ENCODE measurements at places on chromosomes 7 and 10.

DNA sequence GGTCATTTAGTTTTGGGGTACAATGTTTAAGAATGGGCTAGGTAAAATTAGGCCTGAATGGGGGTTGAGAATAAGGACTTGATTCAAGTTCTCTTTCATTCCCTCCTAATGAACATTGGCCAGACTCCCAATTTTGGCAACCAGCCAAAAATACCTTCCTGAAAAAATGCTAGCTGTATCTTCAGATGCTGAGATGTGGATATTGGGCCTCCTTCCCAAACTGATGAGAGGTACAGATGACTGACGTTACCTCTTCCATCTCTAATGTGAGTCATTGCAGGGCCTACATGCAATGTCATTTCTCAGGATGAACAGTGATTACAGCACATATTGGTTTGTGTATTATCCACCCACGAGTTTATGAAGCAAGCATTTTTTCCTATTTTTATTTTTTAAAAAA, 151.6 kb downstream of the SND1 start:
- no peak for DNase-seq

DNA sequence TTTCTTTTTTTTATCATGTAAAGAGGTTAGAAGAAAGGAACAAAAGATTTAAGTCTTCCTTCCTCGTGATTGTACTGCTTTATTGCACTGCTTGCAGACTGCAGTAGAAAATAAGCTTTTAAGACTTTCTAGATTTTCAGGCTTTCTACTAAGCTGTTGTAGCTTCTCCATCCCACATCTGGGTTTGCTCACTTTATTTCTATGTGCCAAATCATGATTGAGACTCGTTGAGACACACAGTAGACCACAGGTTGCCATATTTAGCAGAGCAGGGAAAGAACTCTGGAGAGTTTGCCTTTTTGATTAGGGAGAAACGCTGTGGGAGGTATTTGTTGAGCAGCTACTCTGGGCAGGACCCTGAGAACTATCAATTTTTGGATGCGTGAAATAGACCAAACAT, 89.2 kb upstream of the BTBD16 start:
- no peak for DNase-seq

- no peak for DNase-seq
Observed at GRCh38 chr10:80477813-80478212, 23.7 kb downstream of the TSPAN14 start.

DNA sequence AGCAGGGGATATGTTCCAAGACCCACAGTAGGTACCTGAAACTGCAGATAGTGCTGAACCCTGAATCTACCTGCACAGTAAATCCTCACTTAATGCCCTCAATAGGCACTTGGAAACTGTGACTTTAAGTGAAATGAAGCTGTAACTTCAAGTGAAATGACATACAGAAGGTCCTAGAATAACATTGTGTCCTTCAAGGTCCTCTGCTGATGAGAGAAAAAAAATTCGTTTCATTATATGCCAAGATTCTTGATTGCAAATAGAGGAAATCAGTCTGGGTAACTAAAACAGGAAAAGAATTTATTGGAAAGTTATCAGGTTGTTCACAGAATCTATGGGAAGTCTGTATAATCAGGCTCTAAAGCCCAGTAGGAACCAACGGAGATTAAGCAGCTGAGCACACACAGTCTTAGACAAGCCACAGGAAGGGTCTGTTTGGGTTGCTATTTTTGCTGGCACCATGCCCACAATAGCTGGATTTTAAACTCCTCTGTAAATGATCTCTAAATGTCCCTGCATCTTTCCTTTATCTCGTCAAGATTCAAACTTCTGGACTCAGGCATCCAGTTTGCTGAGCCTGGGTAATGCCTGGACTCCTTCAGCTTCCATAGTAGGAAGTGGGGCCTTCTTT, 57.5 kb downstream of the EXOC4 start:
- no peak for DNase-seq

GRCh38 chr7:122790591-122790990, 87.9 kb upstream of the RNF148 start:
- DNase-seq = no peak

- no peak for DNase-seq
Observed at GRCh38 chr10:91598211-91598977, 34.5 kb downstream of the PPP1R3C start.

DNA sequence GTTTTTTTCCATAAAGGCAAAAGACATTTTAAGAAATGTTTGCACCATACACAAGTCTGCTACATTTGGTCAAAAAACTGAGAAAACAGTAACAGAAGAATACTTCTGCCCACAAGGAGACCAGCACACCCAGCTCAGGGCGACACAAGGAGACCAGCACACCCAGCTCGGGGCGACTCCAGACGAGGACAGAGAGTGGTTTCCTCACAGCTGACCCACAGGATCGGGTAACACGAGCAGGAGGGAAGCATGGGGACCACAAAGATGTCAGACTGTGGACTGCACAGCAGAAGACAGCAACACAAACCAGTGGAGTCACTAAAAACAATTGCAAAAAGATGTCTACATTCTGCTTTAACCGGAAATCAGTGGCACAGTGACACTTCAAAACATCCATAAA, 237.6 kb downstream of the DIP2C start:
- no peak for DNase-seq

DNA sequence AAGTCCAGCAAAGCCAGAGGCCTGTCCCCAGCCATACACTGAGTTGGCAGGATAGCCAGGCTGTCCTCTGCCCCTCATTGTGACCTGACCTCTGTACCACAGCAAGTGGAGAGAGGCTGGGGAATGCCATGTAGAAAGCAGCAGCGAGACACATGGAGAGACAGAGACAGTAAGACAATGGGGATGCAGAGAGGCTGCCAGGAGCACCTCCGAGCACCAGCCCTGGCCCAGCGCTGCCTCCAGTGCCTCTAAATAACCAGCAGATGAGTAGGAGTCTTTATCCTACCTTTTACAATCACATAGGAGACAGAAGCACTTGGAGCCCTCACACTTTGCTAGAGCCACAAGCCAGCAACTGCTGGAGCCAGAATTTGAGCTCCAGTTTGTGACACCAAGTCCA, 8.1 kb downstream of the GDF2 start:
- DNase-seq = no peak

DNA sequence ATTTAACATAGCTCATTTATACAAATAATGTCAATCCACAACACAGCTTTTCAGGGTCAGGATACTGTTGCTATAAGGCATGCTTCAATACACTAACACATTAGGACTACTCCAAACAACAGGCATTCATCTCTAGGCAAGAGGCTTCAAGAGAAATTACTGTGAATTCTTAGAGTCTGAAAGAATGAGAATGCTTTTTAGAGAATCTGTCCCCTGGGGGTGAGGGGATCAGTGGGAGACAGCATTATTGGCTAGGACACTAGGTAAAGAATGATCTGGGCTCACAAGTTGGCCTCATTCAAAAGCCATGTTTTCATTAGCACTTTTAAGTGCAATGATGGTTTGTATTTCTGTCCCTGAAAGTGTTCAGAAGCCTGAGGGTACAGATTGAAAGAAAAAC, 132.6 kb downstream of the SEMA3D start:
- no peak for DNase-seq

GRCh38 chr10:130748409-130749057, 563.0 kb downstream of the TCERG1L start:
- DNase-seq = no peak

- DNase-seq = no peak
Observed at GRCh38 chr10:73910764-73911552, at the start of gene PLAU. TSS of gene PLAU (plus strand) at chr10:73911132. CDS start at chr10:73911556, 424 bp downstream.

GRCh38 chr10:132748545-132749370, 37.2 kb downstream of the NKX6-2 start:
- DNase-seq = no peak

DNA sequence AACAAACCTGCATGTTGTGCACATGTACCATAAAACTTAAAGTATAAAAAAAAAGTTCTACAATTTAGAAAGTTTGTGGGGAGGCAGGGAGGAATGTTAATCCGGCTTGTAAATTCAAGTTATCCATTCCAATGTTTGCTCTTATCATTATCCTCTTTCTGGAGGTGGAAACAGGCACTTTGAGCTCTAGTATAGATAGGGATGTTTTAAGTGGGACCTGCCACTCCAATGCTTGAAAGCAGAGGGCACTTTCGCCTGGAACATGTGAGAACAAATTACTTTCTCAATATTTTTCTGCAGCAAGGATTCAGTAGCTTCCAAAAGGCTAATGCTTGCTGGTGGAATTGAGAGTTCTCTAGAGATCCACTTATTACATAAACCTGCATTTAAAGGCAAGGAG, 45.6 kb downstream of the FEZF1 start:
- DNase-seq = no peak

DNA sequence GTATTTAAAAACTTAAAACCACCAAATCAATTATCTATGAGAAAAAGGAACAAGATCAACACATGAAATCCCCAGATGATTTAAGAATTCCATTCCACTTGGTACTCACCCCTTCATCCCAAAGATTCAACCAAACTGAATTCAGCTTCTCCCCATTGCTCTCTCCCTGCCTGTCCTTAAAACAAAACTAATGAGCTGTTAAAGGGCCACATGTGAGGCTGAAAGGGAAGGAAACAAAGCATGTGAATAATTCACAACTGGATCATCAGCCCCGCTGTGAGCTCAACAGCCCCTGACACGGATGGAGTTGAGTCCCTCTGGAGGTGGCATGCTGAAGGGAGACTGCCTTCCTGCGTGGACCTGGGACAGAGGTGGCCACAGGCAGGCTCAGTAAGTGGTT, 32.9 kb downstream of the VOPP1 start:
- DNase-seq = no peak

- DNase-seq = no peak
Observed at GRCh38 chr7:159109653-159110035, 35.0 kb downstream of the VIPR2 start.

GRCh38 chr10:8065651-8066050, 11.2 kb downstream of the GATA3 start:
- no peak for DNase-seq

GRCh38 chr7:36034020-36034419, 119.0 kb upstream of the EEPD1 start:
- DNase-seq = no peak

DNA sequence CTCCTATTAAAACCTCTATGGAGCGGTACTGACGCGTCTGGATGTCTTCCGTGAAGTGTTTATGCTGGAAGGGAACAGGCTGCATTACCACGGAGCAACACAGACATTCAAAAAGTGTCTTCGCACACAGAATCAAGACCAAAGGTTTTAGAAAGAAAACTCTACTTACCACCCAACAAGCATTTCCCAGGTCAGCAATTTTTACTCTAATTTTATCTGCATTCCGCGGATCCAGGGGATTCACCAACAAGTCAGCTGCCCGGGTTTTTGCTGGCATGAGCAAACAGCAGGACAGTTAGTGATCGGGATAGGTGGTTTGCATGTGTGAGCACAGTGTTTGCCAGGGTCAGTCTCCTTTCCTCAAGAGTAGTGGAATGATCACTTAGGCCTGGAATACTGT, 118.8 kb downstream of the KMT2E start:
- no peak for DNase-seq

- DNase-seq = no peak
Observed at GRCh38 chr7:31933481-31933880, 136.7 kb downstream of the PDE1C start.

DNA sequence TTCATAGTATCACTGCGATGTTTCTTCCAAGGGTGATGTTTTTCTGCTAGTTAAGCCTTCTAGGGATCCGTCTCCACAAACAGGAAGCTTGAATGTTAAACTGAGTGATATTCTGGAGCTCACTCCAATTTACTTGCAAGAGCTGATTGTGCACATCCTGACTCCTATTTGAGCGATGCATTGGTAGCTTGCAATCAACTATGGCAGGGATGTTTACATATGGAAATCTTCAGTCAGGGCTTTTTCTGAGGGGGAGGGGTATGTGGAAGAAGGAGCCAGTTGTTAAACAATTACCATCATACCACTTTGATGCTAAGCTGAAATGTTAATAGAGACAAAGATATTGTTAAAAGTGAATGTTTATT, 43.2 kb upstream of the NXPH1 start:
- no peak for DNase-seq

DNA sequence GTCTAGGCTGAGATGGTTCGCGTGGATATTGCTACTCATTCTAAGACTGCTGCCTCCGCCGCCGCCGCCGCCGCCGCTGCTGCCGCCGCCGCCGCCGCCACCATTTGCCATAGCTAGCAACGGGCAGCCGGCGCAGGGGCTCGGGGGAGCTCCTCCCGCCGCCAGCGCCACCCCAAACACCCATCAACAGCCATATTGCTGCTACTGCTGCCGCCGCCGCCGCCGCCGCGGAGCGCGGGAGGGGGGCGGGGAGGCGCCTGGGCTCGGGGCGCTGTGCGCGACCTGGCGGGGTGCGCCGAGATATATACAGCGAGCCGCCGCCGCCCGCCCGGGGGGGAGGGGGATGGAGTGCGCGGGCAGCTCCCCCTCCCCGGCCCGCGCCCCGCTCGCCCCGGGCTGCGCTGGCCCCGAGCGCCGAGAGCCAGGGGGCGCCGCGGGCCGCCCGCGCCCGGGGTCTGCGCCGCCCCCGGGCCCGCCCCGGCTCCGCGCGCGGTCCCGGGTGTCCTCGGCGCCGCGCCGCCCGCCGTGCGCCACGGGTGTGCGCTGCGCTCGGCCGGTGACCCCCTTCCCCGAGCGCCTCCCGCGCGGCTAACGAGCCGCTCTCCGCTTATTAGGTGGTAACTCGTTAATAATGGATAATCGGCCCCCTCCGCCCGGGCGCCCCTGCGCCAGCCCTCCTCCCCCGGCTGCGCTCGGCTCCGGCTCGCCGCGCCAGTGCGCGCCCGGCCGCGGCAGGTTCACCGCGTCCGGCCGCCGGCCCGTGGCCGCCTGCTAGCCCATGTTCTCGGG, at the start of gene KCNMA1:
TSS of gene KCNMA1 (minus strand) at position 277 of the 789 bp plus-strand sequence.
- DNase-seq = no peak

- DNase-seq = no peak
Observed at GRCh38 chr7:79877874-79878465, 256.7 kb upstream of the GNAI1 start.

DNA sequence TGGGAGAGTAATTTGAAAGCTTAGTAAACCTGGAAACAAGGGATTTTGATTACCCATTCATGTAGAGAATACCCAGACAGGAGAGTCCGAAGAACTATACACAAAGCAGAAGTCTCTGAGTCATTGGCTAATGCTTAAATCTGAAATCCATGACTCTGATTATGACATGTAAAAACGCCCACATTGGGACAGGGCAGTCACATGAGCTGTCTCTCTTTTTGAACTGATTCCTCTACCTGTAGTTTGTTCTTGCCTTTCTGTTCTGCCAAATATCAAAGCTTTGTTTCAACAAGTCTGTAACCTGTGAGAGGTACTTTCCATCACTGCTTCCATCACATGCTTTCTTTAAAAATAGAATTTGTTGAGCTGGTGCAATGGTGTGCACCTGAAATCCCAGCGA, 4.3 kb upstream of the GPNMB start:
- DNase-seq = no peak

DNA sequence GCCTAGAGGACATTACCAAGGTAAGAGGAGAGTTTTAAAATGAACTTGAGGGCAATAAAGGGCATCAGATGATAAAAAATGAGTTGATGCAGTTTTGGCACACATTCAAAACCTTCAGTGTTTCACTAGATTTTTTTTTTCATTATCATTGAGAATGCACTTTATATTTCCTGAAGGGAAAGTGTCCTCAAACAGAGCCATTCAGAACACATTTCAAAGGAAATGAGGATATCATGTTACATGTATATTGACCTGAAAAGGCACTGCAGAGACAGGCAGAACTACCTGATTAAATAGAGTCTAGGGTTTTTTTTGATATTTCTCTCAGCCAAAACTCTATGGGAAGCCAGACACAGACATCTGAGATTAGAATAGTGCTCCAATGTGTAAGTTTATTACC, 454.0 kb downstream of the NEBL start:
- DNase-seq = no peak

GRCh38 chr10:28256776-28257175, 46.1 kb downstream of the MPP7 start:
- no peak for DNase-seq

Data from activated CD8-positive, alpha-beta memory T cell treated with anti-CD3 and anti-CD28 coated beads for 1 hour (primary cell).